Amygdala (tissue), 56 donors: ENCODE measurements at places on chromosomes 7 and 10.

DNA sequence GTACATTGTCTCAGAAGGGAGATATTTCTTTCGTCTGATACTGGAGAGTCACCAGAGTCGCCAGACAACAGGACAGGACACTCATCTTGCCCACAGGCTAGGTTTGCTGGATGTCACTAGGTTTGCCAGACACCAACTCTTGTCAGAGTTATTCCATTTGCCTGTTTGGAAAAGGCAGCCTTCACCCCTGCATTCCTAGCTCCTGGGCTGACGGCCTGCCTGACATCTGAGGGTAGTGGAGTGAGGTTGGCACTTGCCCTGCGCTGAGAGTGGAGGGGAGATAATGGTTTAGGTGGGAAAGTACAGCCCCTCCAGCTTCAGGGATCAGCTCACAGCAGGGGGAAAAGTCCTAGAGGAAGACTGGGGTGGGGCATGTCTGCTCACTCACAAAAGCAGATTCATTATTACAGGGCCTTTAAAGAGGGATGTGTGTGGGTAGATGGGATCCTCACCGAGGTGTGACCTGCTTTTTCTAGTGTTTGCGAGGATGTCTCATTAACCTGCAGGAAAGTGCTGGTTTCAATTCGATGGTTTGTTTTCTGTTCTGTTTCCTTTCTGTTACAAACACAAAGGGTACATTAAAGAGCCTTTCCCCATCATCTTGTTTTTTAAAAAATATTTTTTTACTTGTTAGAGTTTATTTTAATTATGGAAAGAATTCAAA, 79.3 kb upstream of the TNS3 start:
- DNase-seq = no peak

DNA sequence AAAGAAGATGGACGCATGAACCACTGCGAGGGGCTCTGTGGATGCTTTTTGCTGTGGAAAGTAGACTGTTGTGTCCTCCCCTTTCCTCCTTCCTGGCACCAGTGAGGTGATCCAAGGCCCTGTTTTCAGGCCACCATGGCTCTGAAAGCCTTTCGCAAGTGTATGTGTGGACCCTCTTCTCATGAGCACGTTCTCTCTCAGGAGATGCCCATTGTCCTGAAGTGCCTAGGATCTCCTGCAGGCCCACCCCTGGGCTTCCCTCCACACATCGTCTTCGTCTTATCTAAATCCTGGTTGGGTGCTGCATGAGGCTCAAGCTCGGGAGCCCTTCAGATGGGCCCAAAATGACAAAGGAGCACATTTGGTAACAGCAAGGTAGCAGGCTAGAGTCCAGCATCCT, 188.2 kb downstream of the PTPN20 start:
- DNase-seq = no peak

GRCh38 chr7:710161-710560, 16.3 kb upstream of the DNAAF5 start:
- no peak for DNase-seq

DNA sequence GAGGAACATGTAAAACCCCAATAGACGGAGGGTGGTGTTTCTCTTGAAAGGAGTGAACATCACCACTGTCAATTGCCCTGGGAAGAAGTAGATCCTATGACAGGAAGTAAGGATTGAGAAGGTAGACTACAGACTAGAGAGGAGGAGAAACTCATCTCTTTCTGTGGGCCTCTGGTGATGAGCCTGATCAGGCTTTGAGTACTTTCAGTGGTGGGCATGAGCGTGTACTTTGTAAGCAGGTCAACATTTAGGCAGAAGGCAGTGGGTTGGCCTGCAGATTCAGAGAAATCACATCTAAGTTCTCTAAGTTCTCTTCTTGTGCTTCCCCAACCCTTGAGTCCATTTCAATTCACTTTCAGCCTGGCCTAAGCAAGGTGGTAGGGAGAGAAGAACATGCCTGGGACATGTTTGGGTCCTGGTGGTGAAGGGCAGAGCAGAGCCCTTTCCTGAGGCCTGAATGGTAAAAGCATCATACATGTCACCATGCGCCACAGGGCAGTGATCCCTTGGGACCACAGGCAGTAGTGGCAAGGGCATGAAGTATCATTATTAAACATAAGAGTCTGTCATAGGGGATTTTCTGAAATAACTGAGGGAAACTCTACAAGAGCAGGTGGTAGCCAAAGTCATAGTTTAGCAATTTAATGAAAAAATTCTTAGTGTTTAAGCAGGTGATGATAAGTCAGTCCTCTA, 56.4 kb upstream of the ANKRD1 start:
- no peak for DNase-seq

DNA sequence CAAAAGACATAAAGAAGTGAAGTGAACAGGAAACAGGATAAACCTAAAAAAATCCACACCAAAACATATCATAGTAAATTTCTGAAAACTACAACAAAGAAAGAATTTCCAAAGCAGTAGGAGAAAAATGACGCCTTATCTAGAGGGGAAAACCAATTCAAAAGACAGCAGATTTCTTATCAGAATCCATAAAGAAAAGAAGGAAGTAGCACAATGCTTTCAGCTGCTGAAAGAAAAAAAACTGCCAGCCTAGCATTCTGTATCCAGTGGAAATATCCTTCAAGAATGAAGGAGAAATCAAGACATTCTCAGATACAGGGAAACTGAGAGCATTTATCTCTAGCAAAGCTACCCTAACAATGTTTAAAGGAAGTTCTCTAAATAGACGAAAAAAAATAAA, 37.8 kb downstream of the PDLIM1 start:
- DNase-seq = no peak

DNA sequence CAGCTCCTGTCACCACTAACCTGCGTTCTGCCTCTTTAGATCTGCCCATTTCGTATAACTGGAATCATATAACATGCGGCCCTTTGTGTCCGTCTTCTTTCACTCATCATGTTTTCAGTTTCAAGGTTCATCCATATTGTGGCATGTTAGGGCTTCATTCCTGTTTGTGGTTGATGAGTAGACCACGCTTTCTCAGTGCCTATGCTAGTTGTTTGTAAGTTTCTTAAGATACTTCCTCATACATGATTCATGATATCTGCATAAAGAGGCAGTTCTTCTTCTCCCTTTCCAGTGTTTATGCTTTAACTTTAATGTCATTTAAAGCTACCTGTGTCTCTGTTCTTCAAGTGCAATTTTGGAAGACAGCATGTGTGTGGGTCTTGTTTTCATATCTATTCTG, 79.5 kb upstream of the FAM20C start:
- no peak for DNase-seq

GRCh38 chr7:157339777-157340677, 3.2 kb downstream of the DNAJB6 start:
- DNase-seq = no peak

- no peak for DNase-seq
Measured at GRCh38 chr7:134856691-134857090, 77.3 kb downstream of the CALD1 start.

DNA sequence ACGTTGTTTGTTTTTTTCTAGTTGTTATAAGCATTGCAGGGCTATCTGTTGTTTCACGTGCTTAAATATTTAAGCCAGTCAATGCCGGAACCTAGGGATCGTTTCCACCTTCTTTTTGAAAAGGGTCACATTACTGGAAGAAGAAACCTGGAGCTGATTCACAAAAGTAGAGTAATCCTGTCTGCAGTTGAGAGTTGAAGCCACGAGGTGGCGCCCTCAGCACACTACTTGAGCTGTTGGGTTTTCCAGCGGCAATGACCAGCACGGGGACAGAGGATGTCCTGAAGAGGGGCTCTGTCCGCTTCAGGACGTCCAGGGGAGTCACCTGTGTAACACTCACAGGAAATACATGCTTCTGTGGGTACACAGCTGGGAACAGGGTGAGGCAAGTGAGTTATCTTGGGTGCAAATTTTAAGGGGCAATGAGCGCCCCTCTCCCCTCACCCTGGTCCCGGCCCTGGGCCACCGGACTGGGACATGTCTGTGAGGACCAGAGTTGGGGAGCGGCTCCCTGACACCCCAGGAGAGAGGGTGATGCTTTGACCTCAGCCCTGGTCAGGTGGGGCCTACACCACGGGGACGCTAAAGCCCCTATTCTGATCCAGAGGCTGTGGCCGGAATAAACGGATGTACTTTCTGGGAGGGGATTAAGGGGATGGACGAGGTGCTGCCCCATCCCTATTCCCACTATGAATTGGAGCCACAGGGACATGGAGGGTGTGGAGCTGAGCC, 26.3 kb upstream of the WDFY4 start:
- DNase-seq = peak; percentile 75

DNA sequence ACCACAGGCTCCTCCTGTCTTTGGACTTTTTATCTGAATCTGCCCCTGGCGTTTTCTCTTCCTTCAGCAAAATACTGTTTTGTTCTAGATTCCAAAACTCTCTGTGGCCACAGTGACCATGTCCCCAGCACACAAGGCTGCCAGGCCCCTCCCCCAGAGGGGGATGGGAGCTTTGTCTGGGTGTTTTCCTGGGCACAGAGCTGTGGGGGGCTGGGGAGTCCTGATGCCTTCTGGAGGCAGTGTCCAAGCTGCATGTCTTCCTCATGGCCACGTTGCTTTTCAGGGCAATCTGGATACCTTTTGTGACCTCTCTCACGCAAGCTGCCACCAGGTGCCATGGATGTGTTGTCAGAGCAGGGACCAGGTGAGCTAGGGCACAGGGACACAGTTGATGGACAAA, 26.2 kb downstream of the ANTXRL start:
- DNase-seq = no peak

DNA sequence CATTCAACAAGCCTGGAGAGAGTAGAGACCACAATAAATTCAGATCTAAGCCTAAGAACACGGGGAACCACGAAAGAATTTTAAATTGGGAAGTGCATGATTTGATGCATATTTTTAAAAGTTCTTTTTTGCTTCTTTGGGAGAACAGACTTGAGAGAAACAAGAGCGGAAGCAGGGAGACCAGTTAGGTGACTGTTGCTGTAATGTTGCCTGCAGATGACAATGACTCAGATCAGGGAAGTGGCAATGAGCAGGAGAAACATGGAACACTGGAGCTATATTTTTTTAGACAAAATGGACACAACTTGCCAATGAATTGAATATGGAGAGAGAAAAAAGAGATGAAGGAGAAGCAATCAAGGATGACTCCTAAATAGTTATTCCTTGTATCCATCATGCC, 125.1 kb downstream of the RAPGEF5 start:
- DNase-seq = no peak

GRCh38 chr10:450463-450862, 239.0 kb downstream of the DIP2C start:
- DNase-seq = no peak

DNA sequence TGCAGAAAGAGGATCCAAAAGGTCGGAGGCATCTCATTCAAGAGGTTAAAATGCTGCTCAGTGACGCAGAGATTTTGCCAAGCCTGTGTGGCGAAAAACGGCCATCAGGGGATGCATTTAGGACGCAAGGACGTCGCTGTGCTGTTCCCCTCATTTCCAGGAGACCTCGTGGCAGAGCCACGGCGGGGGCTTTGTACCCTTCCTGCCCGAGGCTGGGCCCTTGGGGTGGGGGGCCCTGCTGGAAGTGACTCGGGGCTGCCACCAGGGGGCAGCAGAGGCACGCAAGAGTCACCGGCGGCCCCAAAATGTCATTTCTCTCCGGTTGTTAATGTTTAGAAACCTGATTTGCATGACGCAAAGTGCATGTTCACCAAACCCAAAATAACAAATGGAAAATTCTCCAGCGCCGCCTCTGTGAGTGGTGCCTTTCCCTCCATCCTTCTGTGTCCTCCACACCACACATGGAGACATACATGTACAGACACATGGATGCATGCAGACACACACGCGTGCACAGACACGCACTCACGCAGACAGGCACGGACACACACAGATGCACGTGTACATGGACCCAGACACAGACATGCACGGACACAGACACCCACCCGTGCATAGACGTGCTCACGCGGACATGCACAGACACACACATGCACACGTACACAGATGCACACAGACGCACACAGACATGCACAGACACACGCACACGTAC, 51.0 kb upstream of the NKX6-2 start:
- peak; percentile 28 for DNase-seq

GRCh38 chr7:132446260-132446659, 130.0 kb downstream of the PLXNA4 start:
- no peak for DNase-seq

GRCh38 chr7:149180722-149181449, 14.5 kb upstream of the ZNF282 start:
- no peak for DNase-seq

DNA sequence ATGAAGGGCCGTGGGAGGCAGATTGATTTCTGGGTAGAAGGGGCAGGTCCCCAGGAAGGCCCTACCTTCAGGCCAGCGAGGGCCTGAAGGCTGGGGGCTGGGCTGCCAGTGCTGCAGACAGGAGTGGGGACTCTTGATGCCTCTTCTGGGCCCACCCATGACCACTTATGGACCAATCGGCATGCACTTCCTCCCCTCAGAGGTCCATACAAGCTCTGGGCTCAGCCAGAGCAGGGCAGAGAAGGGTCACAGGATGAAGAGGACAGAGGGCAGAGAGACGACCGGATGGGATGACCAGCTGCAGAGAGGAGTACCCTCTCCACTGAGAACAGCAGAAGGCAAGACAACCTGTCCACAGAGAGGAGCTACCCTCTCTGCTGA, 120.1 kb downstream of the DYNC2I1 start:
- DNase-seq = no peak

DNA sequence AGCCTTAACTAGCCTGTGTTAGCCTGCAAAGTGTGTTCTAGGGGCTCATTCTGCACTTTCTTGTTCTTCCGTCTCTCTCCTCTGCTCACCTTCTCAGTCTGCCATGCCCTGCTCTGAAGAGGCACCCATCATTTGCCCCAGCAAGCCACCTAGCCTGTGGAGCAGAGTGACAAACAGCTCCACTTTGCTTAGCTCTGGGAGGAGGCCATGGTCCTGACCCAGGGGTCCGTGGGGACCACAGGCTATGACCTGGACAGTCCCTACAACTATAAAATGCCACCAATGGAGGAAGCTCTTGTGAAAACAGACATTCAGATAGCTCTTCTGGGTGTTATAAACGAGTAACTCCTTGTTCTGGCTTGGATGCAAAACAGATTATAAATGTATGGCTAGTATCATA, 1029.6 kb downstream of the CNTNAP2 start:
- no peak for DNase-seq

DNA sequence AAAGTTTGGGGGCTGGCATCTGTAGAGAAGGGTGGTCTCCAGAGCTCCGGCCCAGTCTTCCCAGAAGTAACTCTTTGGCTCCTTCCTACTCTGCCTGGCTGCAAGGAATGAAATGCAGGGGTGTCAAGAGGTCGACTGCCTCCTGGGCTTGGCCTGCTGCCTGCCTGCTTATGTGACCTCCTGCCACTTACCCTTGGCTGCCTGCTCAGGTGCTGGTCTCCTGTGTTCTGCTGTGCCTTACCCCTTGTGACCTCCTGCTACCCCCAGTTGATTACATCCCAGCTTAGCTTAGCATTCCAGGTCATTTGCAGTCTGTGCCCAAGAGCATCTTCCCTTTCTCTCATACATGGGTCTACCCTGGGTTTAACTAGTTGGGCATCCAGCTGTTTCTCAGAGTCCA, 180.2 kb downstream of the PTPN20 start:
- DNase-seq = no peak

DNA sequence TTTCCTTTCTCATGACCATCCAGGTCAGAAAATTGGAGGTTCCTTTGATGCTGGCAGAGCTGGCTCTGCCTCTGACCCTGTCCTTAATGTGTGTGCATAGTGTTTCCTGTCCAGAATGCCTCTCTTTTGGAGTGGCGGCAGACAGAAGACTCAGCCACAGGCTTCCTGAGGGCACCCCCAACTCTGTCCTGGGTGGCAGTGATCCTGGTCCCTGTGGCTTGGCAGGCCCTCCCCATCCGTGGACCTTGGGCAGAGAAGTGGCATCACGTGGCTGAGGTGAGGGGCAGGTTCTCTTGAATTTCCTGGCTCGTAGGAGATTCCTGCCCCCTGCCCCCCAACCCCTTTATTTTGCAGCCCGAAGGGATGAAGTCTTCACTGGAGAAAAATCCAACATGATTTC, 133.1 kb downstream of the RGS10 start:
- DNase-seq = no peak
